ENCODE measurements at places on chromosomes 4 and X.
A peak's percentile ranks its signal among the peaks of the same experiment; 100 is the strongest.

DNA sequence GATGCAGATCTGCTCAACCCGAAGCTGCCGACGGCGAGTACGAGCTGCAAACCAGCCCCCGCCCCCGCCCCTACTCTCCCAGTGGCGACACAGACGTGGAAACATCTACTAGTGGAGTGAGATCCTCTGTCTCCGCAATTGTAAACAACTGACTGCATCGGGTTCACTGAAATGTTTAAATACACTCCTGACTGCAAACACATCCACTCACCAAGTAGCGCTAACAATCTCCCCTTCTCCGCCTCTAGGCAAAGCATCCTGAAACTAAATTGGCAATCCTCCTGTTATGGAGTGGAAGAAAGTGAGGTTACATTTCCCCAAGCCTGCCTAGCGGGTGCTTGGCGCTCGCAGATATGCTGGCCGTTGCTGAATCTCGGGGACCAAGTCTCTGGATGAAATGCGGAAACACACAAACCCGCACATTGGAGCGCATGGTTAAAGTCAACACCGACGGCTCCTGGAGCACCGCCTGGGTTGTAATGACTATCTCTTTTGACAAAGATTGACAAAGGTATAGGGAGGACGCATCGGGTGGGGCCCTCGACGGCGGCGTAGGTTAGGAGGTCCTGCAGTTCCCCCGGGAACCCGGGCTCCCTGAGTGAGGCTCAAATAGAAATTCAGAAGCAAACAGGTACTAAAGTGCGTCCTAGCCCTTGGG, 117.0 kb upstream of the TEX13C start:
- DNase-seq, result no peak
- no peaks in the 10 kb centered on the region for H3K36me3 ChIP-seq
- H3K4me3 ChIP-seq, result peak overlapping the region; percentile 36

GRCh38 chrX:39577985-39578869, 519.5 kb downstream of the BCOR start:
- no peaks in the 10 kb centered on the region for H3K36me3 ChIP-seq
- no peak overlapping the region for H3K4me3 ChIP-seq
- DNase-seq, result peak; percentile 28
- no peak overlapping the region for H3K27ac ChIP-seq
- no peaks in the 10 kb centered on the region for H3K4me1 ChIP-seq

- no peak overlapping the region for H3K4me3 ChIP-seq
- H3K27me3 ChIP-seq, result no peaks in the 10 kb centered on the region
- H3K36me3 ChIP-seq, result no peaks in the 10 kb centered on the region
- DNase-seq, result no peak
- H3K27ac ChIP-seq, result no peak overlapping the region
Observed at GRCh38 chrX:99394456-99394855, 1015.6 kb downstream of the PCDH19 start.

DNA sequence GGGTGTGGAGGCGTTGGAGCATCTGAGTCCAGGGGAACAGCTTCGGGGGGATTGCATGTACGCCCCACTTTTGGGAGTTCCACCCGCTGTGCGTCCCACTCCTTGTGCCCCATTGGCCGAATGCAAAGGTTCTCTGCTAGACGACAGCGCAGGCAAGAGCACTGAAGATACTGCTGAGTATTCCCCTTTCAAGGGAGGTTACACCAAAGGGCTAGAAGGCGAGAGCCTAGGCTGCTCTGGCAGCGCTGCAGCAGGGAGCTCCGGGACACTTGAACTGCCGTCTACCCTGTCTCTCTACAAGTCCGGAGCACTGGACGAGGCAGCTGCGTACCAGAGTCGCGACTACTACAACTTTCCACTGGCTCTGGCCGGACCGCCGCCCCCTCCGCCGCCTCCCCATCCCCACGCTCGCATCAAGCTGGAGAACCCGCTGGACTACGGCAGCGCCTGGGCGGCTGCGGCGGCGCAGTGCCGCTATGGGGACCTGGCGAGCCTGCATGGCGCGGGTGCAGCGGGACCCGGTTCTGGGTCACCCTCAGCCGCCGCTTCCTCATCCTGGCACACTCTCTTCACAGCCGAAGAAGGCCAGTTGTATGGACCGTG, 2.2 kb downstream of the AR start:
- H3K27ac ChIP-seq, result peak overlapping the region; percentile 93
- peak overlapping the region; percentile 45 for H3K4me3 ChIP-seq
- H3K36me3 ChIP-seq, result no peaks in the 10 kb centered on the region
- H3K27me3 ChIP-seq, result no peaks in the 10 kb centered on the region

DNA sequence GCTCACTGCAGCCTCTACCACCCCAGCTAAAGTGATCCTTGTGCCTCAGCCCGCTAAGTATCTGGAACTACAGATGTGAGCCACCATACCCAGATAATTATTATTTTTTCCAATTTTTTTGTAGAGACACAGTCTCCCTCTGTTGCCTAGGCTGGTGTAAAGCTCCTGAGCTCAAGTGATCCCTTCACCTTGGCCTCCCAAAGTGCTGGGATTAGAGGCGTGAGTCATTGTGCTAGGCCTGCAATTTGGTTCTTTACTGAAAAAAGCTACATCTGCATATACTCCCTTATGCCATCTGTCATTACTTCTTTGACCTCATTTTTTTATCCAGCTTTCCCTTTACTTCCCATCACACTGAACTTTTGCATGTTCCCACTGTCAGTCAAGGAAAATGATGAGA, 2012.4 kb upstream of the IGFBP7 start:
- no peaks in the 10 kb centered on the region for H3K36me3 ChIP-seq
- no peak overlapping the region for H3K4me3 ChIP-seq
- H3K27me3 ChIP-seq, result no peaks in the 10 kb centered on the region

DNA sequence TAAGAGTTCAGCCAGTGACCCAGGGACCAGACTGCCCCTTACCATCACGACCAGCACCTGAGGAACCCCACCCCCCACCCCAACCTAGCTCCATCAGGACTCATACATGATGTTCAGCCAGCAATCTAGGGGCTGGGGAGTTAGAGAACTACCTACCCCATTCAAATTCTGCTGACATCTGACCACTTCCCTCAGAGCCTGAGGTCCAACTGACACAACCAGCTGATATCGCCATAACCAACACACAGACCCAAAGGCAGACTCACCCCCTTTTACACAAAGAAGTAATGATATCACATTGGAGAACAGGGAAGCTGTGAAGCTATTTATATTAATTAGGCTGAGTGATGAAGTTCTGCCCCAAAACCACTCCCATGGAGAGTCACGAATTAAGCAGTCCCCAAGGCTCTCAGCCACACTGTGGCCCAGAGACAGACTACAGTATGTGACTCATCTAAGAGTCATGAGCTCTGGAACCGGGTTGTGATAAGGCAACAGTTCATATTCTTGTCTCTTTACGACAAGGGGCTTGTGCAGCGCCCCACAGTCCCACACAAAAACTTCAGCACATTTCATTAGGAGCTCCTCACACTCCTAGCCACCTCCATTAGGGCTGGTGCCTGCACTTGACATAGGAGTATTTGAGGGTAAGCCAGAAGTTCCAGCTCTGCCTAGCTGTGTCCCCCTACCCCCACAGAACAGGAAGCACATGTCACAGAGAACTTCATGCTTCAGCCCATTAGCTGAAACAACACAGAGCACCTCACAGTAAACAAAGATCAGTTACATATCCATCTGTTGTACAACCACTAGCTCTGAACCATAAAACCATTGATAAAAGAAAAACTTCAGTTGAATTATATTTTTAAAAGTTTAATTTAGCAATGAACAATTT, 184.7 kb upstream of the ZCCHC13 start:
- no peak overlapping the region for H3K4me3 ChIP-seq
- DNase-seq, result no peak
- H3K27ac ChIP-seq, result no peak overlapping the region
- H3K36me3 ChIP-seq, result no peaks in the 10 kb centered on the region
- H3K27me3 ChIP-seq, result no peaks in the 10 kb centered on the region

DNA sequence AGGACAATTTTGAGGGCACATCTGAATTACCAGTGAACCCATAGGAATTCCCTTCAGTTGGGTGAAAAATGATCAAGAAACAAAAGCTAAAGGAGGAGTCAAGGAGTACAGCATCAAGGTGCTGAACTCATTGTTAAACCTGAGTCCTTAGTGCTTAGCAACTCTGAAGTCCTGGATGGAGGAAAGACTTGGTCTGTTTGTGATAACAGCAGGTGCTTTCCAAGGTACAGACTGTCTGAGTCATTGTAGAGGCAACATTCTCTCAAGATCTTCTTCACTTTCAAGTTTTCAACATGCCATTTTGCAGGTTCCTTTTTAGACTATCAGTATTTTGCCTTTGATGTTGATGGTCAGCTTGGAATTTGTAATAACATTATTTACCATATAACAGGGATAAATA, 293.9 kb downstream of the AFF2 start:
- no peaks in the 10 kb centered on the region for H3K4me1 ChIP-seq
- DNase-seq, result no peak
- H3K36me3 ChIP-seq, result no peaks in the 10 kb centered on the region
- H3K4me3 ChIP-seq, result no peak overlapping the region
- no peak overlapping the region for H3K27ac ChIP-seq
- no peaks in the 10 kb centered on the region for H3K27me3 ChIP-seq

- peak overlapping the region; percentile 98 for H3K4me3 ChIP-seq
- H3K27ac ChIP-seq, result peak overlapping the region; percentile 99
- no peaks in the 10 kb centered on the region for H3K27me3 ChIP-seq
- peaks cover 4% of the 10 kb centered on the region for H3K4me1 ChIP-seq
- no peaks in the 10 kb centered on the region for H3K36me3 ChIP-seq
- DNase-seq, result peak; percentile 57
Observed at GRCh38 chr4:118836301-118837120, 585 bp upstream of the SEC24D start.

DNA sequence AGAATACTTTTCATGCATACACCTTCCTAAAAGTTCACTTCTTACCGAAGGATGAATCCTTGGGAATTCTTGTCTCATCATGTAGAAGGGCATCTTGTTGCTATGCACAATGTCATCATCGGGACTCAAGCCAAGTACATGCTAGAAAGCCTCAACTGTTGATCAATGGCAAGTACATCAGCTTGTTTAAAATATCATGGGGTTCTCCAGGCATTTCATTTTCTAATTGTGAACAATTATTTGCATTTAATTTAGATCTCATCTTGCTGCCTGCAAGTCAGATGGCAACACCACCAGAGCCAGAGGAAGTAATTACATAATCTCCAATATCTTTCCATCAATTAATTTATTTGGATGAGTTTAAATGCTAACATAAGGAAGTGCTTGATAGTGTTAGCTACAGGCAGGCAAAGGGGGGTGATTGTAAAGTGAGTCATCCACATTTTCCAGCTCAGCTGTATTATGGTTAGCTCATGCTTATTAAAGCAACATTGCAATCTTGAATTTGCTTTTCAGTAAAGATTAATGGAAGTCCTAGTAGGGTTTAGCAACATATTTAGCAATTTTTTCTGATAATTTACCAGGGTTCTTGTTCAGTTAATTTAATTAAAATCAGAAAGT, 356.5 kb downstream of the CBLL2 start:
- no peak overlapping the region for H3K4me3 ChIP-seq
- H3K4me1 ChIP-seq, result no peaks in the 10 kb centered on the region
- DNase-seq, result no peak
- no peaks in the 10 kb centered on the region for H3K27me3 ChIP-seq
- H3K27ac ChIP-seq, result peak overlapping the region; percentile 52
- H3K36me3 ChIP-seq, result no peaks in the 10 kb centered on the region

DNA sequence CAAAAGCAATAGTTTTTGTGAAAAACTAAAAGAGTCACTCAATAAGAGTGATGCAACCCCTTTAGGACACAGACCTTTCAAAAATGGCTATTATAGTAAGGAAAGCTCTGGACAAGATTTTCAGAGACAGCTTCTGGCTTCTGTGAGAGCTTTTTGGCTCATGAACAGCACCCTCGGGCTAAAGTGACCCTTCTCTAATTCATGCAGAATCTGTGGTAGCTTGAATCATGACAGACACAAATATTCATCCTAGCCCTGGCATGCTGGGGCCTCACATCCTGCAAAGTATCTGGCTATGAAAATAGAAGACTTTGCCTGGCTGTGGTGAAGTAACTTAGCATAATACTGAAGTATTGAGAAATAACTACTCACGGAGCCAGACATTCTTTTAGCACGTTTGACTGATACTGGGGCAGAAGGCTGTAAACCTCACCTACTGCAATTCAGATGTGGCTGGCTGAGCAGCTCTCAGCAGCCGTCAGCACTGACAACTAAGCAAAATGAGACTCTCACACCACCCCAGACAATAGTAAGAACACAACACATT, 327.3 kb downstream of the MAPK10 start:
- H3K27ac ChIP-seq, result peak overlapping the region; percentile 63
- H3K36me3 ChIP-seq, result no peaks in the 10 kb centered on the region
- H3K4me3 ChIP-seq, result no peak overlapping the region
- H3K27me3 ChIP-seq, result no peaks in the 10 kb centered on the region
- peak; percentile 39 for DNase-seq
- H3K4me1 ChIP-seq, result no peaks in the 10 kb centered on the region

DNA sequence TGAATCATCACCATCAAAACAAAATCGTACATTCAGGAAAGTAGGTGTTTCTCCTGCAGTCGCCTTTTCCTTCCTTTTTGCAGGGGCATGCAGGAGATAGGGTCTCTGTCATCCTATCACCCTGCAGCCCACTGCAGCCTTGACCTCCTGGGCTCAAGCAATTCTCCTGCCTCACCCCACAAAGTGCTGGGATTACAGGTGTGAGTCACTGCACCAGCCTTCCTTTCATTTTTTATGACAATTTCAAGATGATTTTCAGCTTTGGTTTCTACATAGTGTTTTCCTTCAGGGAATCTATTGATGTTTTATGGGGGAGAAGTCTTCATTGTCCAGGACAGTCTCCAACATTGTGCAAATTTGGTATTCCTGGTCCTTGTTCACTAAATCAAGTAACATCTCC, 71.7 kb downstream of the USP38 start:
- no peaks in the 10 kb centered on the region for H3K27me3 ChIP-seq
- no peak overlapping the region for H3K27ac ChIP-seq
- H3K36me3 ChIP-seq, result no peaks in the 10 kb centered on the region

- H3K27me3 ChIP-seq, result no peaks in the 10 kb centered on the region
- DNase-seq, result no peak
- H3K4me3 ChIP-seq, result no peak overlapping the region
- peaks cover 6% of the 10 kb centered on the region for H3K4me1 ChIP-seq
- no peak overlapping the region for H3K27ac ChIP-seq
- H3K36me3 ChIP-seq, result no peaks in the 10 kb centered on the region
Observed at GRCh38 chr4:15020502-15021286, 18.4 kb downstream of the CPEB2 start.

GRCh38 chr4:16055873-16056272, 27.9 kb downstream of the PROM1 start:
- no peak overlapping the region for H3K4me3 ChIP-seq
- no peak overlapping the region for H3K27ac ChIP-seq
- H3K36me3 ChIP-seq, result no peaks in the 10 kb centered on the region

- no peaks in the 10 kb centered on the region for H3K27me3 ChIP-seq
- DNase-seq, result no peak
- no peaks in the 10 kb centered on the region for H3K4me1 ChIP-seq
Observed at GRCh38 chr4:145404761-145405160, 76.9 kb upstream of the SMAD1 start.

- DNase-seq, result no peak
- no peak overlapping the region for H3K27ac ChIP-seq
- H3K4me3 ChIP-seq, result no peak overlapping the region
- H3K4me1 ChIP-seq, result no peaks in the 10 kb centered on the region
- no peaks in the 10 kb centered on the region for H3K27me3 ChIP-seq
Observed at GRCh38 chr4:72383439-72383838, 185.6 kb downstream of the ADAMTS3 start.

- H3K27ac ChIP-seq, result no peak overlapping the region
- H3K4me3 ChIP-seq, result no peak overlapping the region
- no peaks in the 10 kb centered on the region for H3K36me3 ChIP-seq
- no peaks in the 10 kb centered on the region for H3K4me1 ChIP-seq
- no peaks in the 10 kb centered on the region for H3K27me3 ChIP-seq
Observed at GRCh38 chr4:48898733-48899431, 7.7 kb downstream of the OCIAD2 start.

GRCh38 chr4:130073145-130073790, 977.3 kb downstream of the C4orf33 start:
- H3K4me3 ChIP-seq, result no peak overlapping the region
- no peak for DNase-seq
- no peaks in the 10 kb centered on the region for H3K36me3 ChIP-seq
- no peaks in the 10 kb centered on the region for H3K4me1 ChIP-seq
- H3K27ac ChIP-seq, result no peak overlapping the region
- no peaks in the 10 kb centered on the region for H3K27me3 ChIP-seq
